ENCODE measurements at places on chromosomes 12 and 14.

- DNase-seq, result no peak
These were observed 161.3 kb downstream of the RPL10L start for GRCh38 chr14:46490238-46490685.

GRCh38 chr12:31736472-31736871 lies 7.7 kb upstream of the AMN1 start:
- DNase-seq, result peak; percentile 54

DNA sequence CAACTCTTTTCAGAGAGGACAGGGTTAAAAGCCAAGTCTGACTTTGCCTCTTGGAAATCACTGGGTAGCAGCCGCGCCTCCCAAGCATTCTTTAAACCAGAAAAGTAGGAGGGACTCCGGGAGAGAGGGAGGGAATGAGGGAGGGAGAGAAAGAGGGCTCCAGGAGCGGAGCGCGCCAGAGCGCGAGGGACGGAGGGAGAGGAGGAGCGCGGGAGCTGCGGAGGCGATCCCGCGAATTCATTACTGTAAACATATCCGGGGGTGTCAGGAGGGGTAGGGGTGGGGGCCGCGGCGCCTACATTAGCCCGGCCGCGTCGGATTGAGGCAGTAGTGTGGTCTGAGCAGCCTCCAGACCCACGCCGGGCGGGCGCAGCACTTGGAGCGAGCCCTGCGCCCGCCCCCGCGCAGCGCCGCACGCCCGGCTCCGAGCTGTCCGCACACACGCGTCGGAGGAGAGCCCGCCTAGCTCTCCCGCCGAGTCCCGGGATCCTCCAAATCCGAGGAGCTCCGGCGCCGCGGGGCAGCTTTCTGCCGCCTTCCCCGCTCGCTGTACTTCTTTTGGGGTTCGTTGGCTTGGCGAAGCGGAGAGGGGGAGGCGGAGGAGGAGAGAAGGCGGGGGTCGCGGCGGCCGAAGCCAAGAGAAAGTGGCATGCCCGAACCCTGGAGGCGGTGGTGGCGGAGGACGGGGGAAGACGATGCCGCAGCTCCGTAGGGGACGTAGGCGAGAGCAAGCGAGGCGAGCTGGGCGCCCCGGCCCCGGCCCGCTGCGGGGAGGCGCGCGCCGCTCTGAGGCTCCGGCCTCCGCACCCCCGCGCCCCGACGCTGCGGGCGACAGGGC lies 3.3 kb downstream of the FLRT2 start:
- no peak for DNase-seq

DNA sequence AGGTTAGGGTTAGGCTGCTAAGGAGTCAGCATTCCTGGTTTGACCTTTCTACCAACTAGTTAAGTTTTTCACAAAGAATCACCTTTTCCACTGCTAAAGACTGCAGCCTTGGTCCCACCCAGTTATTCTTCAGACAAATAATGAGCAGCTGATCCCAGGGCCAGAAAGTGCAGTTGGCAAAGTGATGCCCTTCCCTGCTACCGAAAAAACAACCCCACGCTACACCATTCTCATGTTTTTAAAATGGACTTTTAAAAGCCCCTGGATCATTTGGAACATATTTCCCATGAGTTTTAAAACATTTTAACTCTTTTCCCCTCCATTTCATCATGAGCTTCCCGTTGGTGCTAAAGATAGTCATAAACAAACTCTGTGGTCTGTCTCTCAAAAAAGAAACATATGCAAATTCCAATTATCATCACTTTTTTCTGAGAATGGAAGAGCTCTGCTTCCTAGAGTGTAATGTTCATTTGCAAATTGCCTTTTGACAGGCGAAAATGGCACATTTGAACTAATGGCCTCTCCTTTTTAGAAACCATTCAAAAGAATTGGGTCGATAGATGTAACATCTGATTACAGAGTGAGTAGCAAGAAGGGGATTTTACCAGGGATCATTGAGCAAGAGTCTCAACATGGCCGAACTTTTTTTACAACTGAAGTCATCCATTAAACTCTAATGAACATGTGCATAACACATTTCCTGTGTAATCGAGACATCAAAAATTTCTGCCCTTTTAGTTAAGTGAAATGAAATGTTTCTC lies 129.3 kb upstream of the RAP1B start:
- no peak for DNase-seq

DNA sequence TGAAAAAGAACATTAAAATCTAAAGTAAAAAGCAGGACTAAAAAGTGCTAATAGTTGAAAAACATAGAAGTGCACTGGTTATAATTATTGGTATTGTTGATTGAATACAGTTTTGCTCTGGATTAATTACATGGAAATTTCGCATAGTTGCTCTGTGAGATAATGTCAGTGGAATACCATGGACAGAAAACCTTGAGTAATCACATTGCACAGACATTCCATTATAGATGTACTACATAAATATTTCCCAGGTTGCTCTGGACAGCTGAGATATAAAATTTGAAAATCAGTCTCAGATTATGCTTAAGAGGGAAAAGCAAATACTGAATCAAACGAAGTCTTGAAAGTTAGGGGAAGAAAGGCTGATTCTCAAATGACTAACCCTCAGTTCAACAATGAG lies 439.3 kb upstream of the FLRT2 start:
- no peak for DNase-seq

DNA sequence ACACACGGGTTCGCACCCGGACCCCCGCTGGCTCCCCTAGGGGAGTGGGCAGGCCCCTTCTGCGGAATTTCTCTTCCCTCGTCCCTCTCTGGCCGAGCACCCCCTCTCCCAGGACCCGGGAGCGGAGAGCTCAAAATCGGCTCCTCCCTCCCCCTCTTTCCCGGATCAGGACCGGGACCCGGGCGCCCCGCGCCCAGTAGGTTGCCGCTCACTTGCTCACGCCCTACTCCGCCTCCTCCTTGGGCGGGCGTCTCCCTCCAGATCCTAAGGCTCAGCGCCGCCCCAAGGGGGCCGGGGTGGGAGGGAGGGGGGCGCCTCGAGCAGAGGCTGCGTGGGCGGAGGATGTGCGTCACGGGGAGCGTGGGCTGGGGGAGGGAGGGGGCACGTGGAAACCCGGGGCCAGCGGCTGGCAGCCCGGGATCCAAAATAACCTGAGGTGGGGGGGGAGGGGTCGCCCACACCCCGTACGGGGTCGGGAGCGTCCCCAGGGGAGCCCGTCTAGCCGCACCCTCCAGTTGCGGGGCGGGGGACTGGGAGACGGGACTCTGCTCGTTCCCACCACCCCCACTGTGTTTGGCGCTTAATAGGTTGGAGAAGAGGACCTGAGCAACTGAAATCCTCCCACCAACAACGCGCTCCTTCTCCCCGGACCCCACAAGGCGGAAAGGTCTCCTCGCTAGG lies 1.8 kb upstream of the NAB2 start:
- DNase-seq, result peak; percentile 91

DNA sequence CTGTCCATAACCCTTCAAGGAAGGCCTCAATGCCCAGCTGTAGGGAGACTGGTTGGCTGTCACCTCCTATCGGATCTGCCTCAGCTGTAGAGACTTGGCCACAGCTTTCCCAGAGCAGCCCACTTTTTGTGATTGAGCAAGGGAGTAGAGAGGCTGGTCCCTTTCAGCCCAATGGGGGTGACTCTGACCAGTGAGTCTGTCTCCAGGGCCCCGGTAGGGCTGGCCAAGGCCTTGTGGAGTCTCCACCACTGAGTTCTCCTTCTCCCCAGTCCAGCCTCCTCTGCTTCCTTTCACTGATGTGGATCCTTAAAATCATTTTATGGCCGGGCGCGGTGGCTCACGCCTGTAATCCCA lies 14.5 kb upstream of the HPD start:
- DNase-seq, result no peak

GRCh38 chr14:53748691-53749090 lies 207.9 kb downstream of the BMP4 start:
- DNase-seq, result no peak

GRCh38 chr12:51472984-51473383 lies 48.4 kb downstream of the SLC4A8 start:
- DNase-seq, result no peak

- DNase-seq, result no peak
These were observed 154.1 kb upstream of the ATP2B1 start for GRCh38 chr12:89862511-89863445.

DNA sequence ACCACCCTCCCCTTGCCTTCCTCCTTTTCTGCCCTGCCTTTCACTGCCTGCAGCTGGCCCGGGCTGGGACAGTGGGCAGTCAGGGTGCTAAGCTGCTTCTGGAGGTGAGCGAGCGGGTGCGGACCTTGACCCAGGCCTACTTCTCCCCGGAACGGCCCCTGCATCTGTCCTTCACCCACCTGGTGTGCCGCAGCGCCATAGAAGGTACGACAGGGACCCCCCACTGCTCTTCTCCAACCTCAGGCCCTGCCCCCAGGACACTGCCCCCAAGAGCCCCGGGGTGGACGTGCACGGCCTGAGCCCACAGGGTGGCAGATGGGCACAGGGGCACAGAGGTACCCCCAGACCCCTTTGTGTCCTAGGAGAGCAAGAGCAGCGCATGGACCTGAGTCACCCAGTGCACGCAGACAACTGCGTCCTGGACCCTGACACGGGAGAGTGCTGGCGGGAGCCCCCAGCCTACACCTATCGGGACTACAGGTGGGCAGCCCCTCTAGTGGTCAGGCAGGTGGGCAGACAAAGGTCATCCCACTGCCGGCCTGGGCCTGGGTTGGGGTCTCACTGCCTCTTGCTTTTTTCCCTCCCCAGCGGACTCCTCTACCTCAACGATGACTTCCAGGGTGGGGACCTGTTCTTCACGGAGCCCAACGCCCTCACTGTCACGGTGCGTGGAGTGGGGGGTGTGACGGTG lies 3.2 kb upstream of the GNB3 start:
- DNase-seq, result no peak

DNA sequence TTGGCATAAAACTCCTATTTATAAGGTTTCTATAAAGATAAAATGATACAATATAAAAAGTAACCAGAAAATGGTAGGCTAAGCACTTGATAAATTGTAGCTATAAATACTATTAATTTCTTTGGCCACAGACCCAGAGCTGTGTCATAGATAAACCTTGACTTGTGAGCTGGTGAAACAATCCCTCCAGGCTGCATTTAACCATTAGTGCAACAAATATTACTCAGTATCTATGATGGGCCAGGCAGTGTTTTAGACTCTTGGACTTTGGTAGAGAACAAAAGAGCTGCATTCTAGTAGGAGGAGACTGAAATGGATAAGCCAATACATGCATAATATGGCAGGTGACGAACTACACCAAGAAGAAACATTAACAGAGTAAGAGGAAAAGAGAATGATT lies 178.1 kb downstream of the BTG1 start:
- DNase-seq, result no peak

DNA sequence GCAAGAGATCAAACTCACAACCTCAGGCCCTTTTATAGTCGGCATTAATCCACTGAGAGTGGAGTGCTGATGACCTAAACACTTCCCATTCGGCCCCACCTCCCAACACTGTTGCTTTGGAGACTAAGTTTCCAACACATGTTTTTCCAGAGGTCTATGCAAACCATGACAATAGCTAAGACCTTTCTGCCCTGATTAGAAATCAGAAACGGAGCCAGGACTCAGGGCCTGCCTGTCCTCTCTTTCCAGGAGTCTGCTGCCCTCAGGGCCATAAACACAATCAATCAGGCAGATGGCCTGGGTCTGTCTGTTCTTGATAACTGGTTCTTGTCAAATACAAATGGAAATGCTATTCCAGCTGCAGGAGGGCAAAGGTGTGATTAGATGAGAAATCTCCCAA lies 97.2 kb upstream of the PSMC1 start:
- DNase-seq, result no peak

- DNase-seq, result no peak
These were observed 13.6 kb upstream of the MLXIP start for GRCh38 chr12:122064780-122065588.

DNA sequence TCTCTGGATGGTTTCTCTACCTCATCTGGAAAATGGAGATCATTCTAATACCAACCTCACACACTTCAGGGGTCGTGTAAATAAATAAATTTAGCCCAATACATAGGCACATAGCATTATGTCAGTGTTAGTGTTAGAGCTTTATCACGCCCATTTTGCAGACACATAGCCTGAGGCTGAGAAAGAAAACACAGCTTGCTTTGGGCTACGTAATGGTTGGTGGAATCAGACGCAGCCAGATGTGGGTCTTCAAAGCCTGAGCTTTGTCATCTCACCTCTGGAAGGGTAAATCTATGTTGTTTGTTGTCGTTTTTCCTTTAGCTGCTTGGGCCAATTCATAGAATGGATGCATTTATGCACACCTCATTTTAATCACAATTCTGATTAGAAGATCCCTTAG lies 191.6 kb downstream of the RBM19 start:
- no peak for DNase-seq

DNA sequence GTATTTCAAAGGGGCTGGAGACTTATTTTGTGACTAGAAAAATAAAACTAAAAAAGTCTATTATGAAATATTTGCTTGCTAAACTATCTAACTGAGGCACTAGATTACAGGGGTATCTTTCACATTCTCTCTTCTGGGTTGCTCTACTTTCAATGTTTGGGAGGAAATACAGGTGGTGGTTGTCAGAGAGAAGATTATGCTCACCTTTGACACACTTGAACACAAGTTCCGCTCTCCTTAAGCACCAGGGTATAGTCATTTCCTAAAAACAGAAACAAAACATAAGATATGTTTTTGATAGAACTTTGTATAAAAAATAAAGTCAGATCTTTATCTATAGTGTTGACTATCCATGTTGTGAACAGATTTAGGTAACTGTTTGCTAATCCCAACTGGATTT lies 45.4 kb upstream of the FGF6 start:
- no peak for DNase-seq

- peak; percentile 36 for DNase-seq
These were observed 17.7 kb downstream of the RIN3 start for GRCh38 chr14:92531106-92531873.

- DNase-seq, result no peak
These were observed 19.8 kb downstream of the OR5AU1 start for GRCh38 chr14:21136024-21136423.

DNA sequence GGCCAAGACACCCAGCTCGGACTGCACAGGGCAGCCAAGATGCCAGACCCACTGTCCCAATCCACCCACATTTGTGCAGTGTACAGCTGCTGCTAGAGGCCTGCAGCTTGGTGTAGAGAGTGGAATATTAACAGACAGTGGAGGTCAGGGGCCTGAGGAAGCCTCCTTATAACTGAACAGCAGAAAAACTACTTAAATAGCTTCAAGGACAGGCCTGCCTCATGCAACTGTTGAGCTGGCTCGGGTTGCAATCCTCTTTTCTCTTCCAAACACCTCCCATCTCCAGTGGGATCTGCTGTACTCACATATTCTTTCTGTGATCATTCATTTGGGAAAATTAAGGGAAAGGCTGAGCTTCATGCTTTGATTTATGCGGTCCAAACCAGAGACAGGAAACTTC lies 1043.2 kb upstream of the TMEM132C start:
- no peak for DNase-seq

All from activated CD4-positive, alpha-beta T cell treated with anti-CD3 and anti-CD28 coated beads for 1 hour (primary cell).